ENCODE measurements at places on chromosomes 2 and 18.

- no peak overlapping the region for H3K4me3 ChIP-seq
- H3K27ac ChIP-seq, result no peak overlapping the region
- no peaks in the 10 kb centered on the region for H3K27me3 ChIP-seq
- no peaks in the 10 kb centered on the region for H3K4me1 ChIP-seq
- H3K36me3 ChIP-seq, result no peaks in the 10 kb centered on the region
Observed at GRCh38 chr2:172031536-172031935, 31.8 kb downstream of the METAP1D start.

GRCh38 chr2:42830922-42831574, 38.7 kb upstream of the HAAO start:
- peaks cover 4% of the 10 kb centered on the region for H3K27me3 ChIP-seq
- DNase-seq, result no peak
- no peak overlapping the region for H3K4me3 ChIP-seq
- H3K36me3 ChIP-seq, result no peaks in the 10 kb centered on the region

GRCh38 chr2:206432193-206433082, 10.9 kb upstream of the ADAM23 start:
- H3K36me3 ChIP-seq, result no peaks in the 10 kb centered on the region
- no peak overlapping the region for H3K4me3 ChIP-seq
- H3K27me3 ChIP-seq, result peaks cover 20% of the 10 kb centered on the region
- no peak for DNase-seq

- no peak for DNase-seq
- H3K36me3 ChIP-seq, result no peaks in the 10 kb centered on the region
- no peaks in the 10 kb centered on the region for H3K27me3 ChIP-seq
Observed at GRCh38 chr2:167492486-167492885, 604.2 kb downstream of the XIRP2 start.

DNA sequence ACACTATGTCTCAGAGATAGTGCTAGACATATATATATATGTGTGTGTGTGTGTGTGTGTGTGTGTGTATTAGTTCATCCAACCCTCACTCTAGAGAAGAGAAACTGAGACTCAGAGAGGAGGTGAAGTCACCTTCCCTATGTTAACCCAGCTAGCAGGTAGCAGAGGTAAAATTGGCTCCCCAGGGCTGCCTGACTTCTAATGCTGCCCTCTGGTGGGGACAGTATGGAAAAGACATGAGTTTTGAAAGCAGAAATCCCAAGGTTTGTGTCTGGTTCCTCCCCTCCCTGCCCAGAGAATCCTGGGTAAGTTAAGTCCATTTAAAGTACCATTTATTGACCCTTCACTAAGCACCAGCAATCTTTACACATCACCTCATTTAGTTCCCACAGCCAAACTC, 137.7 kb downstream of the THNSL2 start:
- no peak for DNase-seq
- no peaks in the 10 kb centered on the region for H3K4me1 ChIP-seq
- H3K27me3 ChIP-seq, result no peaks in the 10 kb centered on the region
- no peak overlapping the region for H3K27ac ChIP-seq
- H3K36me3 ChIP-seq, result no peaks in the 10 kb centered on the region

DNA sequence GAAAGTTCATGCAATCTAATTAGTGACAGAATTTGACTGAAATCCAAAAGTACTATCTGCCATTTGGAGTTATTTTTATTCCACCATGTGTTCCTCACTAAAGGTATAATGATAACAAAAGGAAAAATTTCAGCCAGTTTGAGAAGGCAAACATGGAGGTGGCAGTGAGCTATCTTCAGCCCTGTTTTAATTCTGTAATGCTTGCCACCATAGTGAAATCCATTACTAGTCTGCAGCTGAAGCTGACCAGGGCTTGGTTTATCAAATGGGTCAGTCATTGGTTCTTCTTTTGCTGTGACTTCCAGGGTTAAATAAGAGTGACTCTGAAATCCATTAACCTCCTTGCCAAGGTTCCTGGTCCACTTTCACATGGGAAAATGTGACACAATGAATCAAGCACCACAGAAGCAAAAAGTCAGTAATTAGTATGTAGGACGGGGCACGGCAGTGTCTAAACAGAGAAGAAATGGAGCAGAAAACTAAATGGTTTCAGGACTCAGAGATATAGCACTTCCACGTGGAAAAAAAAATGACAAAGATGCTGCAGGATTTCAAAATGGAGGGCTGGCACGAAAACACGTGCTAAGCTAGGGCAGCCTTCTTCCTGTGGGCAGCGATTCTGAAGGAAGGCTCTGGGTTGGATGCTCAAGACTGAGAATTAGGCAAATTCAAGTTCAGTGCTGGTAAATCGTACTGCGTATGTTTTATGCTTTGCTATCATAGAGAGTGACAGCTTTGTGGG, 87.2 kb downstream of the EPHA4 start:
- peaks cover 10% of the 10 kb centered on the region for H3K27me3 ChIP-seq
- H3K4me1 ChIP-seq, result no peaks in the 10 kb centered on the region
- H3K4me3 ChIP-seq, result no peak overlapping the region
- no peaks in the 10 kb centered on the region for H3K36me3 ChIP-seq
- H3K27ac ChIP-seq, result no peak overlapping the region

DNA sequence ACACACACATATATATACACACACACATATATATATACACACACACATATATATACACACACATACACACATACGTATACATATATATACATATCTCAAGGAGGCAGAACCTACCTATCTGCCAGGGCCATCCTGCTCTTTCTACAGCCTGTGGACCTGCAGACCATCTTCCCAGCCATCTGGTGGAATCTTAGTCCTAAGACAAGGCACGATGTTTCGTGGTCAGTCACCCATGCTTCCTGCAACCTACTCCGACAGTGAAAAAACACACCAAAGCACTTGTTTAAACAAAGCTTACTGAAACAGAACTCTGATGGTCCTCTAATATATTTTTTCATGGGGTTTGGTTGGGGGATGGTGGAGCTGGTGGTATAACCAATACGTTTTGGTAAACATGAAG, 164.2 kb upstream of the ZNF521 start:
- no peak overlapping the region for H3K27ac ChIP-seq
- no peaks in the 10 kb centered on the region for H3K36me3 ChIP-seq
- H3K27me3 ChIP-seq, result no peaks in the 10 kb centered on the region
- H3K4me1 ChIP-seq, result no peaks in the 10 kb centered on the region
- no peak for DNase-seq
- no peak overlapping the region for H3K4me3 ChIP-seq

DNA sequence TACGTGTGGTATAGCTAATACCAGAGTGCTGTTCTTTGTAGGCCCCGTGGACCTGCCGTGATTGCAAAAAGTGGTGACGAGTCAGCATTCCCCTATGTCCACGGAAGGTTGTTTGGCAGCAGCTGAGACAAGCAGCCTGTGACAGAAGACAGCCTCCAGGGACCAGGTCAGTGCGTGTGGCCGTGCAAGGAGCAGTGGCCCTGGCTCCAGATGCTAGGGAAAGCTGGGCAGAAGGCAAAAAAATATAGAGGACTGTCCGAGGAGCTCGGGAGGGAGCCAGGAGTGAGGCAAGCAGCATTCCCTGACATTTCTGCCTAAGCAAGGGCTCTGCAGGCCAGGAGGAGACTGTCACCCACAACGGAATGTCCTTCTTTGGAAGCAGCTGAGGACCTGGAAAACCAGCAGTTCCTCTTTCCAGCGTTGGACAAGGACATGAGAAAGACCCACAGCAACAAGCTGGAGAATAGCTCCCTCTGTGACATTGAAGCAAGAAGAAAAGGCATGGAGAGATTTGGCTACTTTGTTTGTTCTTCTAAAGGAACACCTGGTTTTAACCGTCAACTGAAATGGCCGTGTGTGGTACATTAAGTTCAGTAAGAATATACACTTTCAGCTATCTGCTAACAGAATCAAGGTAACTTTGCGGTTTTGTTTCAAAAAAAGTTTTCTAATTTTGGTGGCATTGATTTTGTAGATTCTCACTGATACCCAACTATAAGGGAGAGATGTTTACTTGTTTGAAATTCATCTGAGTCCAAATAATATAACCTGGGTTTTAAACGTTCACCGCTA, 58.3 kb downstream of the NPAS2 start:
- H3K36me3 ChIP-seq, result no peaks in the 10 kb centered on the region
- no peaks in the 10 kb centered on the region for H3K27me3 ChIP-seq
- DNase-seq, result no peak
- H3K4me3 ChIP-seq, result no peak overlapping the region
